ENCODE measurements at places on chromosomes 3 and 15.

DNA sequence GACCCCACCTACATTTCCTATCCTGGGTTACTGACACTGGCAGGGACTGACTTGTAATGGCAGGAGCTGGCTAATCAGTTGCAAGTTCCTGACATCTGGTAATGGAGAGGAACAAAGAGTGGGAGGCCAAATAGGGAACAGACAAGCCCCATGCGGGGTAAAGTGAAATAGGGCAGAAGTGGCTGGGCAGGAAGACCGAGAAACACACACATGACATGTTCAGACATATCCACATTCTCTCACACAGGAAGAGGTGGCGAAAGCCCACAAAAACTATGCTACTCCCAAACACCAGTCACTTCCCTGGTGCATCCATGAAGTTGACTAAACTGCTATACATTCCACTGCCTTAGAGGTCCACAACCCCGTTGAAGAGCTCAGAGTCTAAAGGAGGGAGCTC, 394.1 kb upstream of the TBL1XR1 start:
- no peak for DNase-seq

GRCh38 chr3:49803465-49804140, 542 bp downstream of the INKA1 start:
- DNase-seq: peak; percentile 56

DNA sequence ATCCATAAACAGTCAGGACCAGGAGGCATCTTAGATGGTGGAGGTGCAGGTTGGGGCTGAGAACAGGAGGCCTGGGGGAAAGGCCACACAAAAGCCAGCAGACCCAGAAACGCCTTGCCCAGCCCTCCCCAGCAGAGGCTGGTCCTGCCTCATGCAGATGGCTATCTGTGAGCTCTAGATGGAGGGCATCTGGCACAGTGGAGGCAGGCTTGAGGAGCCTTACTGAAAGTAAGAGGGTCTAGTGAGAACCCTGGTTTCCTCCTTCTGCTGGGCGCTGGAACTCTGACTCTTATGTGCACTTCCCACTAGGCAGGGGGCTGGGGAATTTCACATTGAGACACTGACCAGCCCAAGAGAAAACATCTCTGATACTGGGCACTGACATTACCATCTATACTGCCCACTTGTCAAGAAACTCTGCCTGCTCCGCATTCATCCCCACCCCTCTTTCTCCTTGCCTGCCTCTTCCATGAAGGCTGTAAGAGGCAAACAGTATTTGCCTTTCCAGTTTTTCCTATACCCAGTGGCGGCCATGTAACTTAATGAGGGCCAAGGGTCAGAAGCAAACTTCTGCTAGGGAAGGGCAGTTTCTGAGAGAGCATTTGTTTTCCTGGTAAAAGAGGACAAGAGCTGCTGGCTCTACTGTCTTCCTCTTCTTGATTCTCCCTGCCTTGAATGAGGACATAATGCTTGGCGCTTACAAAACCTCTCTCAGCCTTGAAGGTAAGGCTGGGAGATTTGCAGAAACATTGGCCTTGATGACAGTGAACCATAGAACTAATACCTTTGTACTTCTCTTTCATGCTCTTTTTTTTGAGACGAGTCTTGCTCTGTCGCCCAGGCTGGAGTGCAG, 4.4 kb upstream of the SCN5A start:
- no peak for DNase-seq

DNA sequence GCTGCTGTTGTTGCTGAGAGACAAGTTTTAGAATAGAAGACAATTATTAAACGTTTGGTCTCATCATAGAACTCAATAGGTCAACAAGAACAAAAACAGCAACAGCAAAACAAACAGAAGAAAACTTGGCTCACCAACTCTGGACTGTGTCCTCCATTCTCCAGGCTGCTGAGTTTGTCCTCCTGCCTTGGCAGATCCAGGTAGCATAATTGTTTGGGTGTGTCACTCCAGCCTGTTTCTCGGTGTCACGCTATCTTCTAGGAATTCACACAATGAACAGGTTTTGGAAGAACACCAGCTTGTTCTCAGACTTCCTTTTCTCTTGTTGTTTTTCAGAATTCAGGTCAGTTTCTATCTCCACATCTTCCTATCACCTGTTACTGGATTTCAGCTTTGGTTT, 34.7 kb downstream of the ARRDC4 start:
- no peak for DNase-seq

DNA sequence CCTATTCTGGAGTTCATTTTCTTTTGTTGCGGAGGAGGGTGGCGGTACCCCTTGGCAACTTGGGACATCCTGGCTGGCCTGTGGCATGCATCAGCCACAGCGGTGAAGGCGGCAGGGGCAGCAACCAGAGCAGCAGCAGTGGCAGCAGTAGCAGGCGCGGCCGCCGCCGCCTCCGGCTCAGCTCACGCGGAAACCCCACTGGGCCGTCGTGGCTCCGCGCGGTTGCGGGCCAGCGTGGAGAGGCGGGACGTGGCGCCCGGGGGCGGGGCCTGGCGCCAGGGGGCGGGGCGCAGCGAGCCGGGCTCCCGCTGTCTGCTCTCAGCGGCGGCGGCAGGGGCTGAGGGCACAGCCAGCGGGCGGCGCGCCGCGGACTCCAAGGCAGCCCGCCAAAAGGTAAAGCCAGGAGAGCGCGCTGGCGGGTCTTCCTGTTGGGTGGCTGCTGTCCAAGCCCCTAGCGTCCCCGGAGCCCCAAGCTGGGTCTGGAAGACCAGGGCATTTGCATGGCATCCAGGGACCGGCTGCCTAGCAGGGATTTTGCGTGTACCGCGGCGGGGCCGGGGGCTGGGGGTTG, 334.4 kb upstream of the THRB start:
- DNase-seq: peak; percentile 79
